Stimulated activated CD8-positive, alpha-beta memory T cell treated with anti-CD3 and anti-CD28 coated beads, Interleukin-15, amount 100 ng/mL, for 4 hours (primary cell): ENCODE measurements at places on chromosomes 5 and 9.
A peak's percentile ranks its signal among the peaks of the same experiment; 100 is the strongest.

- DNase-seq: no peak
These were observed 17.5 kb upstream of the INSYN2B start for GRCh38 chr5:169997798-169998197.

DNA sequence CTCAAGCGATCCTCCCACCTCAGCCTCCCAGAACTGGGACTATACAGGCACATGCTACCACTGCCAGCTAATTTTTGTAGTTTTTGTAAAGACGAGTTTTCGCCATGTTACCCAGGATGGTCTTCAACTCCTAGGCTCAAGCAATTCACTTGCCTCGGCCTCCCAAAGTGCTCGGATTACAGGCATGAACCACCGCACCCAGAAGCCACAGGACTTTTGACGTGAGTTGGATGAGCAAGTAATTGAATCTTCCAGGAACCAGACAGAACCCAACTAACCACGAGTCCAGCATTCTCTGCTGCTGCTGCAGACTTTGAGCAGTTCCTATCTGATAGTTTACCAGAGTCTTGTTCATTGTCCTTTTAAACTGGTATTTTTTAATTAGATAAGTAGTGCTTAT, 9.6 kb upstream of the ATP6V0E1 start:
- DNase-seq: no peak

GRCh38 chr9:117427357-117427913, 12.6 kb upstream of the ASTN2 start:
- DNase-seq: no peak

DNA sequence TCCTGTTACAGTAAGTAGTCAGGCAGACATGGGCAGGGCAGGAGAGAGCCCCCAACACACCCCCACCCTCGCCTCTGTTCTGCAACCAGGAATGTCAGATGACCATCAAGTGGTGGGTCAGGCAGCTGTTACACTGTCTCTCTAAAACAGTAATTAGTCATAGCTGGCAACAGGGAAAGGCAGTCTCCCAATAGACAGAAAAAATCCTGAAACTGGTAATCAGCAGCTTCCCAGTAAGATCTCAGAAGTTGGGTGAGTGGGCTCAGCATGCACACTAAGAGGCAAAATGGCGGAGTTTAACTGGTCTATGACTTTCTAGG, 90.2 kb downstream of the C5orf15 start:
- no peak for DNase-seq

- no peak for DNase-seq
These were observed 26.6 kb upstream of the CFAP157 start for GRCh38 chr9:127680226-127680625.

DNA sequence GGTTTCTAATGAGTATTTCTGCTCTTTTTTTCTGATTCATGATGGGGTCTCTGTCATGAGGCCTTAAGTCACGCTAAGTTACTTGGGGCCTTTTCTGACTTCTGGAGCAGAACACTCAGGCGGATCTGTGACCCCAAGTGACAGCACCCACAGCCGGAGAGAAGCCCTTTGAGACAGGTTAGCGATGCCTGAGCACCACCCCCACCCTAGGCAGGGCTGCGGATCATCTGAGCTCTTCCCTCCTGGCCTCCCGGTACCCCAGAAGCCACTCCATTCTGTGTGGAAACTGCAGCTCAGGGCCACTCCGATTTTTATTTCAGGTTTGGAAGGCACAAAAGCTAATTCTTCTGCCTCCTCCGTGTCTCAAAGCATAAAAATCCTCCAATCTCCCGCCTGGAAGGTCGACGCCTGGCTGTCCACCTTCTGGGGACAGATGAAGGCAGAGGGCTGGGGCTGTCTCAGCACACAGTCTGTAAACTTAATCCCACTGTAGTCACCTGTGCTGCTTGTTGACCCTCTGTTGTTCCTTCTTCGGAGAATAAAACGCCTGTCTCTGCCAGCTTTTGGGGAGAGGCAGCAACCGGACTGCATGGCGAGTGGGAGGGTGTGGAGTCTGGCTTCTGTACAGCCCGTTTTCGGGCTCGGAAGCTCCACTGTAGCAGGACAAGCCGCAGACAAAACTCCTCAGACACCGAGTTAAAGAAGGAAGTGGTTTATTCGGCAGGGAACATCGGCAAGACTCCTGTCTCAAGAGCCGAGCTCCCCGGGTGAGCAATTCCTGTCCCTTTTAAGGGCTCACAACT, 88.8 kb downstream of the SPRY4 start:
- no peak for DNase-seq

GRCh38 chr9:92769286-92769685, 4.7 kb upstream of the BICD2 start:
- DNase-seq: no peak

- DNase-seq: no peak
These were observed 980 bp downstream of the COL5A1 start for GRCh38 chr9:134642385-134643181.

DNA sequence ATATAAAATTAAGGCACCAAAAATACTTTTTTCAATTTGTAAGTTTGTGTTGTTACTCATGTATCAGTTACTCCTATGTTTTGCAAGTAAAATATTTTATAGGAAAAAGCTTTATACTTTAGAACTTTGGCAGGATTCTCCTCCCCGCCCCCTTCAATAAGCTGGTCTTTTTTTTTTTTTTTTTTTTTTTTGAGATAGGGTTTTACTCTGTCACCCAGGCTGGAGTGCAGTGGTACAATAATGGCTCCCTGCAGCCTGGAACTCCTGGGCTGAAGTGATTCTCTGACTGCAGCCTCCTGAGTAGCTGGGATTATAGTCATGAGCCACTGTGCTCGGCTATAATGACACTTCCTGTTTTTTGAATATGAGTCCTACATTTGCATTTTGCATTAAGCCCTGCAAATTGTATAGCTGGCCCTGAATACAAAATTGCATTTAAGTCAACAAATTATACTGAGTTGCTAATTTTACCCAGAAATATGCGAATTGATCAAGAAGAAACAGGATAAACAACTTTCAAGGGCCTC, 192.9 kb downstream of the PIK3R1 start:
- no peak for DNase-seq

DNA sequence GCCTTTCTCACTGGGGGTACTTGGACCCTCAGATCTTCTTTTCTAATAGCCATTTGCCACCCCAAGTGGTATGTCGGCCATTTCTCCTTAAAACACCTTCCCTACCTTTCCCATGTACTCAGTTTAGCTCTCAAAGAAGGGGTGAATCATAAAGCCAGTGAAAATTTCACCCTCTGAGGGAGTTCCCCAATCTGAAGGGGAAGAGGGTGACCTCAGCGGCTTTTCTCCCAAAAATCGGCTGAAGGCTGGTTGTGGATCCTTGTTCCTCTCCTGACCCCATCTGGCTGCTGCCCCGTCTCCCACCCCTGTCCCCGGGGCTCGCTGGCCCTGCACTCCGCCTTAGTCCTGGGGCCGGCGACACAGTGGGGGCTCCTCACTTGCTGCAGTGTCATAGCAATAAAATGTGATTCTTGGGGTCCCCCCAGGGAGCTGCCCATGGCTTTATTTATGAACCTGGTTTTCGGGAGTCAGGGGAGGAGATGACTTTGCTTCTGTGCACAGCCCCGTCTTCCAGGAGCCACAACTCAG, 17.3 kb upstream of the LTC4S start:
- no peak for DNase-seq

DNA sequence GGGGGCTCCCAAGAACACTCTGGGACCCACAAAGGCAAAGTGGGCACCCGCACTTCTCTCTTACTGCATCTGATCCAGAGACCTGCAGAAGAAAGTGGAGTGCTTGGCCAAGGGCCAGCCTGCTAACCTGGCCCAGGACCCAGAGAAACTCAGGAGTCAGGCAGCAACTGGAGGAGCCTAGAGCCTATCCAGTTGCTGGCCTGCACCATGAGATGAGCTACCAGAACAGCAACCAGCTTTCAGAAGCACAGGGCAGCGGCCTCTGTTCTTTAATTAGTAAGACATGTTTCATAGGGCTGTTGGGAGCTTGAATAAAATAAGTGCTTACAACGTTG, 298.3 kb downstream of the GADD45G start:
- DNase-seq: no peak

- DNase-seq: no peak
These were observed 34.1 kb upstream of the SIL1 start for GRCh38 chr5:139232147-139232724.

DNA sequence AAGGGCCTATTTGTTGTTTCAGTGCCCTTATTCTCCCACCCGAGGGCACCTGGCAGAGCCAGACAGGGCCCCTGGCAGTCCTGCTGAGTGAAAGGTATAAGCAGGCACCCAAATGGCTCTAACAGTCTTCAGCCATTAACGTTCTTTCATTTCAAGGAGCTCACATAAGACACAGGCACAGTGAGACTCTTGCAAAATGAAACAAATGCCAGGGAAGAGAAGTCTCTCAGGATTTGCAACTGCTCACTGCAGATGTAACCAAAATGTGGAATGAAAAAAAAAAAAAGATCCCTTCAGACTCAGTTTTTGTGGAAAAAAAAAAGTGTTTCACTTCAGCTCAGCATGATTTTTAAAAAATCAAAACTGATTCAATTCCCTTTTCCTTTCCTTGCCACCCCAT, 155.4 kb upstream of the LHFPL2 start:
- DNase-seq: no peak

- no peak for DNase-seq
These were observed 12.8 kb downstream of the OSTF1 start for GRCh38 chr9:75101004-75101588.

DNA sequence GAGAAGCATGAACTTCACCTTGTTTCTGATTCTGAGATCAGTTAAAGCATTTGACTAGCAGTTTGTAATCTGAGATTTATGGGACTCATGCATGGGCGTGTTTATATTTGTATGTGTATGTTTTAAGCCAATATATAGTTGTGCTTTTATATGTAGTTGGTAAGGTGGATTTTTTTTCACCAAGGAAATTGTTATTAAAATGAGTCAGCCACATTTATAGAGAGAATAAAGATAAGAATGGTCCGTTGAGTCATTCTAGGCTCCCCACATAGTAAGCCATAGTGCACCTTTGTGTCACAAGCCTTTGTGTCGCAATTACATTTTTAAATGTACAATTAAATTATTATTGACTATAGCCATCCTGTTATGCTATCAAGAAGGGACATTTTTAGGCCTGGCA, 89.0 kb downstream of the NLN start:
- DNase-seq: no peak

- no peak for DNase-seq
These were observed 154.1 kb downstream of the LRRC70 start for GRCh38 chr5:62732677-62733121.

- DNase-seq: peak; percentile 61
These were observed 307.6 kb downstream of the CWC27 start for GRCh38 chr5:65076251-65076869.

GRCh38 chr5:56849671-56850070, 34.3 kb downstream of the MAP3K1 start:
- no peak for DNase-seq

- DNase-seq: no peak
These were observed 18.2 kb downstream of the SLC22A5 start for GRCh38 chr5:132387640-132388117.

DNA sequence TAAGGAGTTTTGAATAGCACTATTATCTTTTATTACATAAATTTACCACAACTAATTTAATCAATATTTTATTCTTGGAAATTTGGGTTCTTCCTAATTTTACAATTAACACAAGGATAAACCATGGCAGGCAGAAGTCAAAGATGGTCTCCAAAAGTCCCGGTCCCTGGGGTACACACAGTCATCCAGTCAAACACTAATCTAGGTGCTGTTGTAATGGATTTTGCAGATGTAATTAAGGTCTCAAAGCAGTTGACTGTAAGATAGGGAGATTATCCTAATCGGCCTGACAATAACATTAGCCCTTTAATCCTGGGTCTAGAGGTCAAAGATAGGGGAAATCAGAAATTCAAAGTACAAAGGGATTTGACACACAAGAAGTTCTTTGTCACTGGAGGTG, 57.5 kb upstream of the HTR1A start:
- DNase-seq: no peak

DNA sequence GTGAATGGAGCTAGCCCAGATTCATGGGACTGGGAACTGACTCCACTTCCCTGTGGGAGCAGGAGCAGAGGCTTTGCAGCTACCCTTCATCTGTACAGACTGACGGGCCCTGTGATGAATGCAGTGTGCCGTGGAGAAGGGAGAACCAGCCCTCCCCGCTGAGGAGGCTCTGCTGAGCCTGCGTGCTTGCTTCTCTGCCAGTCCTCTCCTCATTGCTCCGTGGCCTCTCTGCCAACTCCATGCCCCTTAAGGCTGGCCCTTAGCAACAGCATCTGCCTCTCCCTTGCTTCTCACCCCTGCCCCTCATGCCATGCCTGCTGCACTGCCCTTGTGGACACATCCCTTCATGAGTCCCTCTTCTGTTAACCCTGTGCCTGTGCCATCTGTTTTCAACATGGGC, 53.6 kb downstream of the GADD45G start:
- no peak for DNase-seq

- DNase-seq: no peak
These were observed 794 bp upstream of the LRRC14B start for GRCh38 chr5:190366-191035.

DNA sequence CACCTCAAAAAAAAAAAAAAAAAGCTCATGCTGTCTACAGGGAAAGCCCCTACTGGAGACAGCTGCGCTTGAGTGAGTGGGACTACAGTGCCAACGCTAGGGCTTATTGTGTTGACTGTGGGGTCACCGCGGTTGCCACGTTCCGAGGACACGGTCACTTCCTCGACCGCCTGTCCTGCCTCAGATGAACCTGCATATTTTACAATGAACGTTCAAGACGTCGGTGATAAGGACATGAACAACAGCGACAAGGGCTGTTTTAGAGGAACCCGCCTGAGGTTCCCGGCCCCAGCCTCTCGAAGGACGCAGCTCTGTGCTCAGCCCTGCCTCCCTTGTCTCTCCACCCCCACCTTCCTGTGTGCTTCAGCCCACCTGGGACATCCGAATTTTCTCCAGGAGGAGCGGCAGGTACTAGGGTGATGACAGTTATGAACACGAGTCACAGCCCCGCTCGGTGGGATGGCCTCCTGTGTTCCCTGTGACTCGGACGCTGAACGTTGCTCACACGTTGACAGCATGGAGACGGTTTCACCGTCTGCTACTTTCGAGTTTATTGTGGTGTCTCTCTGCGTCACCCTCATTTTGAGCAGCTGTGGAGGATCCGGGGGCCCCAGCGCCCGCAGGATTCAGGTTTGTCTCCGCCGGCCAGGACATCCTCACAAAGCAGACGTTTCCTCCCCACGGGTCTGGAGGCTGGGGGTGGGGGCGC, 11.3 kb upstream of the DIPK1B start:
- DNase-seq: peak; percentile 30

- no peak for DNase-seq
These were observed 617.7 kb upstream of the C9orf72 start for GRCh38 chr9:28190981-28191380.

- no peak for DNase-seq
These were observed 275.0 kb downstream of the PLK2 start for GRCh38 chr5:58184910-58185309.

DNA sequence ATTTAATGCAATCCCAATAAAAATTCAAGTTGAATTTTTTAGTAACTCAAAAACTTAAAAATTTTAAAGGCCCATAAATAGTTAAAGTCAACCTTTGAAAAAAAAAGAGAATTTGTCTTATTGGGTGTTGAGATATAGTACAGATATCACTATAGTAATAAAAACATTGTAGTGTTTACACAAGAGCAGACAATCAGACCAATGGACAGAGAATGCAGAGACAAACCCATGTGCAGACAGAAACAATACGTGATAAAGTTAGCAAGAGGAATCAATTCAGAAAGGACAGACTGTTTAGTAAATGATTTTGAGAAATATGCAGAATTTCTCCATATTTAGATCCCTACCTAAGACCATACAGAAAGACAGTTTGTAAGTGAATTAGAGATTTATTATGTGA, 33.9 kb downstream of the GOLGA1 start:
- no peak for DNase-seq

GRCh38 chr9:75880618-75881017, 9.9 kb upstream of the PCSK5 start:
- DNase-seq: no peak
